ENCODE measurements at places on chromosomes 2 and 18. TPM values are rescaled to one million over a fixed set of nuclear protein-coding genes. Genes with fewer than 3 reads are reported as not detected.

Gene MGAT4A
- total RNA-seq = 23.8 TPM

Gene GBX2
- total RNA-seq = not detected

Gene DSC2
- 7.1 TPM for total RNA-seq

Gene CCDC148
- total RNA-seq = 5.3 TPM

Gene ADAM23
- 7.4 TPM for total RNA-seq

Gene NAT8
- not detected for total RNA-seq

Gene FSIP2
- 13.9 TPM for total RNA-seq

Gene REG3A
- total RNA-seq = not detected

Gene NLRC4
- 1.7 TPM for total RNA-seq

Gene PJVK
- total RNA-seq = 10.9 TPM

Gene COL6A3
- total RNA-seq = 1,173 TPM

Gene CDCA7
- total RNA-seq = 10.1 TPM

Gene NETO1
- 2.4 TPM for total RNA-seq

Gene GAD1
- 0.85 TPM for total RNA-seq

Gene RAB27B
- 19.8 TPM for total RNA-seq

Gene IL18R1
- total RNA-seq = 3.3 TPM

Gene DLX2
- total RNA-seq = not detected

Gene GRHL1
- total RNA-seq = 15.9 TPM

Gene GNLY
- total RNA-seq = not detected

Gene FLACC1
- total RNA-seq = 1.3 TPM

Gene DTNA
- 31.7 TPM for total RNA-seq

Gene SCYGR4
- not detected for total RNA-seq

Gene CHRNG
- total RNA-seq = 3.5 TPM

Gene NR4A2
- total RNA-seq = 2.9 TPM

Gene HDAC4
- total RNA-seq = 29.5 TPM

Gene CD8B2
- 0.37 TPM for total RNA-seq

Gene GNAL
- 6.1 TPM for total RNA-seq

Gene FZD7
- 69.5 TPM for total RNA-seq

Gene PRKAG3
- total RNA-seq = 1.2 TPM

Gene SLC30A3
- 0.53 TPM for total RNA-seq

Gene C2orf80
- 0.37 TPM for total RNA-seq

Gene FABP1
- total RNA-seq = not detected

All from urinary bladder (tissue), 4 donors.